Activated CD8-positive, alpha-beta T cell treated with anti-CD3 and anti-CD28 coated beads for 36 hours (primary cell): ENCODE measurements at places on chromosomes 12 and 14.

- no peak for DNase-seq
Measured at GRCh38 chr14:52422650-52423356, 108.7 kb downstream of the PTGER2 start.

- peak; percentile 52 for DNase-seq
Measured at GRCh38 chr12:104740668-104741067, 217.4 kb downstream of the SLC41A2 start.

DNA sequence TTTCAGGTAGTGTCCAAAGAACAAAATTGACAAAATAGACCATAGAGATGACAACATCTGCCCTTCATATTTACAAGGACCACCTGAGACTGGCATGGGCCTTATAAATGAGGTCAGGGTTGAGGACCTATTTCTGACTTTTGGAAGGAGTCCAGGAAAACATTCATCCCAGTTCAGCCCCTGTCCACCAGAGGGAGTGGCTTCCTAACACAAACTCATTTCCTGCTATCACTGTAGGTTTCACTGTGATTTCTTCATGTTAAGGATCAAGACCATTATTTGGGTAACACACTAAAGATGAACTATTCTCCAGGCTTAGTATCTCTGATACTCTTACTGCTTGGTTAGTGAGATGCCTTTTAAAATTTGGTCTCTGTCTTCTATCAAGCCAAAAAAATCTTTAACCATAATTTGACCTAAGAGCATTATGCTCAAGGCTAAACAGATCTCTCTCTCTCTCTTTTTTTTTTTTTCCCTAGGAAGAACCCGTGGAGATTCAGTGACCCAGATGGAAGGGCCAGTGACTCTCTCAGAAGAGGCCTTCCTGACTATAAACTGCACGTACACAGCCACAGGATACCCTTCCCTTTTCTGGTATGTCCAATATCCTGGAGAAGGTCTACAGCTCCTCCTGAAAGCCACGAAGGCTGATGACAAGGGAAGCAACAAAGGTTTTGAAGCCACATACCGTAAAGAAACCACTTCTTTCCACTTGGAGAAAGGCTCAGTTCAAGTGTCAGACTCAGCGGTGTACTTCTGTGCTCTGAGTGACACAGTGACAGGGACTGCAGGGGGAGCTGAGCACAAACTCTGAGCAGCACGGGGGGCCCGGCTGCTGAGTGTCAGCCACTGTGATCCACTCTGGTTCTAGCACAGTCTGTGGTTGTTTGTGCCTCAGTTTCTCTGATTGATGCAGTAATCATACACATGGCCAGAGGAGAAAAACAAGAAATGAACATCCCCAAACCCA is 267.6 kb upstream of the OR4E1 start:
- peak; percentile 62 for DNase-seq

DNA sequence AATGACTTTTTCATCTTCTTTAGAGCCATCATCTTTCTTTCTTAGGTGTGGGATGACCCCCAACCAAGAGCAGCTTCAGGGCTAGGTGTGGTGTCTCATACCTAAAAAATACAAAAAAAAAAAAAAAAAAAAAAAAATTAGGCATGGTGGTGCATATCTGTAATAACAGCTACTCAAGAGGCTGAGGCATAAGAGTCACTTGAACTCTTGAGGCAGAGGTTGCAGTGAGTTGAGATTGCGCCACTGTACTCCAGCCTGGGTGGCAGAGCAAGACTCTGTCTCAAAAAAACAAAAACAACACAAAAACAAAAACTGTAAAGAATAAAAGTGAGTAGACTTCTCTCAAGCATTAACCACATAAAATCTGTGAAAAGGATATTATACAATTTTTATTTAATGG is 8.0 kb upstream of the ATF7IP start:
- no peak for DNase-seq

GRCh38 chr12:128259556-128260070 is 7.4 kb upstream of the TMEM132C start:
- peak; percentile 35 for DNase-seq

- no peak for DNase-seq
Measured at GRCh38 chr12:92446083-92446460, 256.7 kb upstream of the PLEKHG7 start.

- DNase-seq = no peak
Measured at GRCh38 chr12:111410431-111411184, 4.9 kb downstream of the SH2B3 start.

GRCh38 chr12:111244673-111245072 is 124.2 kb downstream of the PHETA1 start:
- no peak for DNase-seq

- DNase-seq = peak; percentile 54
Measured at GRCh38 chr12:76030341-76031080, 1.1 kb downstream of the PHLDA1 start.

DNA sequence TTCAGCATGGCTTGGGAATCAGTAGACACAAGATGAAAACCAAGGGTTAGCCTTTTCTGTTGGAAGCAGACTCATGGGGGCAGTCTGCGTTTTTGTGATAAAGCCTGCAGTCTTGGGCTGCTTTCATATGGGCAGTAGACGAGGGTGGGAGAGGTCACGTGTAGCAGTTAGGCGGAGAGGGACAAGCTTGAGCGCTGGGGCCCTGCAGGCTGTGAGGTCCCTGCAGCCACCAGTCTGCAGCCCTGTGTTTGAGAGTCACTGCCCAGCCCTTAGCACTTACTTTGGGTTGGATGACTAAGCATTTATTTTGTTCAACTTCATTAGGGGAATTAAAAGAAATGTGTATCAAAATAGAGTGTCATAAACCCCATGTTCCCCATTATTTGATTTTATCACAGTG is 37.2 kb downstream of the EP400 start:
- no peak for DNase-seq

DNA sequence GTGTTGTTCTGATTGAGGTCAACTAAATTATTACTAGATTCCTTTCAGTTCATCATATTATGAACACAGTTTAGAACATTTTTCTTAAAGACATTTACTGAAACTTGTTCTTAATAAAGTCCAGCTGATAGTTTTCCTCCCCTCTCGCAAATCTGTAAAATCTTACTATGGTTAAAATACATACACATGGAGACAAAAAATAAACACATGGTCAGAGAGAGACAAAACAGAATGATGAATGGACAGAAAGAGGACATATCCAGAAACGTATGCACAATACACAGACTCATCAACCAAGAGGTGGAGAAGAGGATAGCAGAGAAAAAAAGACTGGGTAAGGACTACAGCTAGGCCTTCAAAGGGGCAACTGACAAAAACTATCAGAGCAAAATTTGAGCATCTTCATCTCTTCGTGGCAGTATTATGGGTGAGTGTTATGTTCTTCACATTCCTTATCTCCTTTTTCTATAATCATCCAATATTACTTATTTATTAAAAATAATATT is 38.4 kb downstream of the EEA1 start:
- DNase-seq = no peak

DNA sequence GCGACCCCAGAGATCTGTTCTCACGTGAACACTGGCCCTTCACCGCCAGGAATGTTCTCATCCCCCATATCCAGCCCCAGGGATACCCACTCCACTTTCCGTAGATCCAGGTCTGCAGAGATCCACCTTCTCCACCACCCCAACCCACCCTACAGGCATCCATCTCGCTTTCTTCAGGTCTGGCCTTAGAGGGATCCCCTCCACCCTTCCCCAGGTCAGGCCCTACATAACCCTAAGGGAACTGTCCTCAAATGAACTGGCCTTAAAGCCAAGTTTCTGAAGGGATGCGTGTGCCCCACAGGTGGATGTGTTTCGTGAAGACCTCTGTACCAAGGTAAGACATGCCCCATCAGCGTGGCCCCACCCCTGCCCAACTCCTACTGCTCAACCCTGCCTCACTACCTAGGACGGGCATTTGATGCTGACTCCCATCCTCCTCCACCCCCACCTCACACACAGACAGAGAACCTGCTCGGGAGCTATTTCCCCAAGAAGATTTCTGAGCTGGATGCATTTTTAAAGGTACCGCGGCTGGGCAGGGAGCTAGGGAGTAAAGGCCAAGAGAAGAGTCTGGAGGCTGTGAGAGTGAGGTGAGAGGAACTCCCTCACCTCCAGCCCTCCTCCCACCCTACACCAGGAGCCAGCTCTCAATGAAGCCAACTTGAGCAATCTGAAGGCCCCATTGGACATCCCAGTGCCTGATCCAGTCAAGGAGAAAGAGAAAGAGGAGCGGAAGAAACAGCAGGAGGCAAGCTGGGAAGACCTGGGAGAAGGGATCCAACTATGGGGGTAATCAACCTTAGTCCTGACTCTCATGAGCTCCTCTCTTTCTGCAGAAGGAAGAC is 912 bp downstream of the PSME1 start:
- peak; percentile 44 for DNase-seq

DNA sequence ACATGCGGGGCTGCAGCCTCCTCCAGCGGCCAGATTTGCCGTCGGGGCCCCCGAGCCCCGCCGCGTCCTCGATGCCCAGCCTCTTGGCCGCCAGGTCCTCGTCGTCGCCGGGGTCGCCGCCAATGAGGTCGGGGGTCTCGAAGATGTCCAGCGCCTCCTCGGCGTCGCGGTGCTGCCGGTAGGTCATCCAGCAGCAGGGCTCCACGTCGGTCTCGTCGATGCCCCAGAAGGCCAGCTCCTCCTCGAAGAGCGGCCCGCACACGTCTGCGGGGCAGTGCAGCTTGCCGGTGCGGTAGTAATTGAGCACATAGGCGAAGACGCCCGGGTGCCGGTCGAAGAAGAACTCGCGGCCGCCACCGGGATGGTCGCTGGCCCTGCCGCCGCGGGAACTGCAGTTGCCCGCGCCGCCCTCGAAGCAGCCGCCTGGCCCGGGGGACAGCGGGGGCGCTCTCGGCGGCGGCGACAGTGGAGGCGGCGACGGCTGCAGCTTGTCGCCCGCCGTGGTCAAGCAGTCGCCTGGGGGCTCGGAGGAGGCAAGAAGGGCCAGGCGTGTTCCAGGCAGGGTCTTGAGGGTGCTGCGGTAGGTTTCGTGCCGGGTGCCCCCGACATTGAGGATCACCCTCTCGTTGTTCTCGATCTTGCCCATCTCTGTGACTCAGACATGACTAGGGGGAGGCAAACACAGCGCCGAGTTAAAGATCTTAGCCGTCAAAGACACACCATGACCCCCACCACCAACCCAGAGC is 2.1 kb downstream of the KCNC2 start:
- DNase-seq = peak; percentile 2

DNA sequence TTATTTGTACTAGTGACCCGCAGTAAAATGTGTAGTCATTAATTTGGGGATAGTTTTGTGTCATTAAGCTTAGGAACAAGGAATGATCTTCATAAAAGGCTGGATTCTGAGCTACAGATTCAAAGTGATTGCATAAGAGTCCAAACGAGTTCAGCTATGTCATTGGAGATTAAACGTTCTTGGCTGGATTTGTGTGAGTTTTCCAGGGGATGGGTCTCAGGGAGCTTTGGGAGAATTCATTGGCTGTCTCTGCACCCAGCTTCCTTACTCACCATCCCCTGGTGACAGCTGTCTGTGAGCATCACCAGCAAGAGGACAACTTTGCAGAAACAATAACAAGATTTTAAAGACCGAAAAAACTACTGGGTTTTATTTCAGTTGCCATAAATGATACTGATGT is 130.4 kb downstream of the DAAM1 start:
- DNase-seq = no peak

- DNase-seq = no peak
Measured at GRCh38 chr14:54778618-54779345, 123.8 kb downstream of the GCH1 start.

DNA sequence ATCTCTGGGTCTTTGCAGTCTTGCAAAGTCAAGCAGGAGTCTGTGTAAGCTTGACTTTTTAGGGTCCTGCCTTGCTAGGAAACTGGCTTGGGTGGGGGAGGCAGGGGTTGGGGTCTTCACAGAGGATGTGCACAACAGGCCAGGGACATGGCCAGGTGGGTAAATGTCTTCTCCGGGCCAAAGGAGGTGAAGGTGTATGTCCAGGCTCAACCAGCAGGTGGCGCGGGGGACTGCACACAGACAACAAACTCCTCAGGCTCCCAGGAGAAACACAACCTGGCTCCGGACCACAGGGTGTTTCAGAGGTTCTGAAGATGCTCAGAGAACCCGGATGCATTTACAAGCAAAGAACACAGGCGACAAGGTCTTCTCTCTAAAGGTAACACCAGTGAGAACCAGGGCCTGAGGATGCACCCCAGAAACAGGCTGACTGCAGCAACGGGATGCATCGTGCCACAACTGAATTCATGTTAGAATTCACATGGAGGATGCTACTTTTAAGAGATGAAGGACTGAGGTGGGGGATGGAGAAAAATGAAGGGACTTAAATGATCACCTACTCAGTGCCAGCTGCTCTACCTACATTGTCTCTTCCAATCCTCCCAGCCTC is 56.0 kb downstream of the PLEKHG3 start:
- DNase-seq = peak; percentile 77

- no peak for DNase-seq
Measured at GRCh38 chr12:74449872-74450271, 87.8 kb upstream of the ATXN7L3B start.

DNA sequence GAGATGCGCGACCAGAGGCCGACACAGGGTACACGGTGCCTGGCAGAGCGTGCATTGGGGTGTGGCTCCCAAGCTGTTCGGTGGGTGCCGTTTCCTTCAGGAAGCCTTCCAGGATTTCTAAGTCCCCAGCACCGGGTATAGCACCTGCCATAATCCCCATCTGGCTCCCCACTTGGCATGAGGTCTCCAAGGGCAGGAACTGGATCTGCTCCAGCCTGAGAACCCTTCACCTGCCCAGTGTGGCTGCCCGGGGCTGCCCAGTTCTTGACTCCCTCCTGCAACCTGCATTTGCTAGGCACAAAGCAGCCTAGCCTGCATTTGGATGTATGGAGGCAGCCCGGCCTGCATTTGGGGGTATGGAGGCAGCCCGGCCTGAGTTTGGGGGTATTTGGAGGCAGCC is 69.7 kb downstream of the RFLNA start:
- DNase-seq = no peak

DNA sequence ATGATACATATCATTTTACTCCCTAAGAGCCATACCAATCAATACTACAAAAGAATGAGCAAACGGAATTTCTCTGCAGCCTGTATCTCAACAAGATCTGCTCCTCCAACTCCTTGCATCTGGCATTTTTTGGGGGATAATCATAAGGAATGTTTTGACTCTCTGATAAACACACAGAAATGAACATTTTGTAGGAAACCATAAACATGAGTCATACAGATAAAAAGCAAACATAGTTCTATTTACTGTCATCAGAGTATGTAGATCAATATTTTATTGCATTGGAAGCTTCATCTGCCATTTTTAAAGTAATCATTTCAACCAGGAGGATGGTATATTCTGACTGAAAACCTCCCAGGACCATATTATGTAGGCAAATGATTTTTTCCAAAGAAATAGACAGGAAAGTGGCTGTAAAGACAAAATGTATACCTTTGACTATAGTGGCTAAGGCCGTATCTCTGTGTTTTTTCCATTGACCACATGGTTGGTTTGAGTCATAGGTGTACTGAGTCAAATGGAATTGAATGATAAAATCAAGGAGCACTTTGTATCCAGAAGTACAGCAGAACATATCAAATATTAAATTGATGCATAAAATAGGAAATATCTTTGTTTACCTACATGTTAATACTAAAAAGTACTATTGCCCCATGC is 32.4 kb upstream of the CD69 start:
- DNase-seq = no peak

GRCh38 chr14:69073915-69074314 is 79.0 kb downstream of the DCAF5 start:
- DNase-seq = no peak

GRCh38 chr12:58291106-58291505 is 349.7 kb downstream of the ATP23 start:
- no peak for DNase-seq

GRCh38 chr14:104743461-104744380 is 9.2 kb upstream of the SIVA1 start:
- no peak for DNase-seq
